ENCODE measurements at places on chromosomes 3 and 15.

DNA sequence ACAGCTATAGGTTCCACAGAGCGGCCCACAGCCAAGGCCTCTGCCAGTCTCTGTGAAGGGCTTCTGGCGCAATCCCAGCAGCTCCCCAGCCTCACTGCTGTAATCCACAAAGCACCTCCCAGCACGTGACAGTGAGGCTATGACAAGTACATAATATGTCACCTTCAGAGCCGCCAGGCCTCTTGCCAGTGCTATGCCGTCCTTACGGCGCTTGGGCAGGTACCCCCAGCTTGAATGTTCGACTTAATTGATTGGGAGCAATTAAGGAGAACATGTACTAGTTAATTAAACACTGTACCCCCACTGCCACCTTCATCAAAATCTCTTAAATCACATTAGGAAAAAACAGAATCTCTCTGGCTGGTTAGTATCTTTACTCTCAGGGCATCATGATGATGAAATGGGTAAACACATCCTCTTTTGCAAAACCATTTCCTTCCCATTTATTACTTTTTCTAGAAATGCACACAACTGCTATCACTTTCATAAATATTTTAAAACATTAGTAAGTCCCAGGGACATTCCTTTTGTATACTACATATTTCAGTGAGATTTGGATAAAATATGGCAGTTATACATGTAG lies 169.9 kb downstream of the XXYLT1 start:
- no peak for DNase-seq

DNA sequence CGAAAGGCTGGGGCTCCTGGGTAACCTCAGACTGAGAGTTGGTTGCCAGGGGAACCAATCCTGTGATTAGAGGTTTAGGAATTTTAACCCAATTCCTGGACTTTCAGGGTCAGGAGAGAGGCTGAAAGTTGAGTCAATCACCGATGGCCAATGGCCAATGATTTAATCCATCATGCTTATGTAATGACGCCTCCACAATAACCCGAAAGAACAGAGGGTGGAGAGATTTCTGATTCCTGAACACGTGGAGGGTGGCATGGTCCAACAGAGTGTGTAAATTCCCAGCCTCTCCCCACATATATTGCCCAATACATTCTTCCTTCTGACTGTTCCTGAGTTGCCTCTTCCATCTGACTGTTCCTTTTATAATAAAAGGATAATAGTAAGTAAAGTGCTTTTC lies 137.2 kb upstream of the CBLB start:
- no peak for DNase-seq

DNA sequence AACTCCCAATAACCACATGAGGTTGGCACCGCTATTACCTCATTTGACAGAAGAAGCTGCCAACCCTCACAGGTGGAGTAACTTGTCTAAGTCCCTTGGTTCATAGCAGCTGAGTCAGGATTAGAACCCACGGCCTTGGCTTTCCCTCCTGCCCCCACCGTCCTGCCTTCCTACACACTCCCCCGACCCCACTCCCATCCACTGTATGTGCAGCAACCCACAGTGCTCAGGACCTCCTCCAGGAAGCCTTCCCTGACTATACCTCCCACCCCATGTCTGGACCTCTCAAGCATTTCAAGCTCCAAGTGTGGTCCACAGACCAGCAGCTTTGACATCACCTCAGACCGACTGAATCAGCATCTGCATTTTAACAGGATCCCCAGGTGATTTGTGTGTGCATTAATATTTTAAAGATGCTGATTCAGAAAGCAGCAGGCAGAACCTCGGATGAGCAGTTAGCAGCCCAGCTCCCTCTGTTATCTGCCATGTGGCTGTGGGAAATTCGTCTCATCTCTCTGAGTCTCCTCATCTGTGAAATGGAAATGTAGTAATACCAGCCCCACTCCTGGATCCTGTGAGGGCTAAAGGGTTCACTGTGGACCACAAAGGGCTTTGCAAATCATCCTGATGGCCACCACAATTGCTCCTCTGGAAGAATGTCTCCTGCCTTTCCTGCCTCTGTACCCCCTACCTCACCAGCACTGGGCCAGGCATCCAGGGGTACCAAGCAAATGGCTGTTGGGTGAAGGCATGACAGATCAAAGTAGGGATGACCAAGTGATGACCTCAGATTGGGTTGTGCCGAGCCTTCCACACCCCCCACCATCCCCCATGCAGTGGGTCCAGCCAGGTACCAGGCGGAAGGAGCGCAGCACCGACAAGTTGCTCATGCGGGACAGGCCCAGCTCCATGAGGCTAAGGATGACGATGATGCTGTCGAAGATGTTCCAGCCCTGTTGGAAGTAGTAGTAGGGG lies 62.7 kb downstream of the SCN5A start:
- no peak for DNase-seq

DNA sequence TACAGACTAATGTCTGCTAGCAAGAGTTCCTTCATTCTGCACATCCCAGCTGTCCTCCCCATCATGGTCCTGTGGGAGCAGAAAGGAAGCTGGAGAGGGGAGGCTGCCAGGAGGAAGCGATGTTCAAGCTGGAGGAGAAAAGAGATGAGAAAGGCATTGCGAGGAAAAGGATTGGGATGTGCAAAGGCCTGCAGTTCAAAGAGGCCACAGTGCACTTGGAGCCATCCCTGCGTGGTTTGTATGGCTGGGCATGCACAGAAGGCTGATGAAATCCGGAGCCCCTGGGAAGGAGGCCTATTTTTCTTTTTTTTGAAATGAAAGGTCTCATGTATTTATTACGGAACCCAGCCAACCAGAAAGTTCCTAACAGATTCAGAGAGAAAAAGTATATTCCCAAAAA lies 22.8 kb downstream of the AMOTL2 start:
- DNase-seq: no peak

- DNase-seq: no peak
These were observed 80.6 kb downstream of the MYLK start for GRCh38 chr3:123803521-123803920.

- no peak for DNase-seq
These were observed 1447.4 kb upstream of the ALCAM start for GRCh38 chr3:103919327-103919726.

DNA sequence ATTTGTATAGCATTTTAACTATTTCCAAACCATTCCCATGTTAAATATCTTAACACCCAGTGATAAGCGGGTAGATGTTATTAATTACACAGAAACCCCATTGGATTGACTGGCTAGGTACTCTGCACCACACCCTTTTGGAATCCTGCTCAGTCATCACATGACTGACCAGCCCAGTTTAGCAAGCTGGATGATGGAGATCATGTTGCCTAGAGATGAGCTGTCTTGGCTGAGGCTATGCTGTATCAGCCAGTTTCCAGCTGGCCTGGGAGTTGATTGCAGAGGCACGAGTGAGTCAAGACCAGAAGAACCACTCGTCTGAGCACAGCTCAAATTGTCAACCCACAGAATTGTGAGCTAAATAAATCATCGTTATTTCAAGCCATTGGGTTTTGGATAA lies 124.6 kb downstream of the ZNF621 start:
- no peak for DNase-seq

DNA sequence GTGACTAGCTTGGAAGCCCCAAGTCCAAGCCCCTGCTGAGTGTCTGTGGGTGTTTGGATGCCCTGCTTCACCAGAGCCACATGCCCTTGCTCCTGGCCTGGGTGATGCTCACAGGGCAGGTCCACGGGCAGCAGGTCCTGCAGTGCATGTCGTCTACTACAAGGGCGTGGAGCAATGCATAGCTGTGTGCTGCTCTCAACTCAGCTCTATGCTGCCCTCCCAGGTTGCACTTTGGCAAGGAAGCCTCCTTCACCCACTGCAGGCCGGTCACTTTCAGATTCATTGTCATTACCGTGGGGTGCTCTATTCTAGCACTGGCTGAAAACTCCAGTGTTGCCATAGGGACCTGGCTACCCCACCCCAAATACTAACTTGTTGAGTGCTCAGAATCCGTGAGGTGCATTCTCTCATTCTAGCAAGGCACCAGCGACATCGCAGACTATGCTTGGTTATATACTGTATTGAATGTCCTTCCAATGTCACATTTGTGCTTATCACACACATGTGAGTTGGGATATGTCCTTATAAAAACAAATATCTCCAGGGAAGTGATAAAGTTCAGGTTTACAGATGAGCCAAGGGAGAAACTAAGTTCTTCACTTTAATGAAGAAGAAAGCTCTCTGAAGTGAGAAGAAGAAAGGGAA lies 51.8 kb downstream of the GRAMD1C start:
- no peak for DNase-seq

DNA sequence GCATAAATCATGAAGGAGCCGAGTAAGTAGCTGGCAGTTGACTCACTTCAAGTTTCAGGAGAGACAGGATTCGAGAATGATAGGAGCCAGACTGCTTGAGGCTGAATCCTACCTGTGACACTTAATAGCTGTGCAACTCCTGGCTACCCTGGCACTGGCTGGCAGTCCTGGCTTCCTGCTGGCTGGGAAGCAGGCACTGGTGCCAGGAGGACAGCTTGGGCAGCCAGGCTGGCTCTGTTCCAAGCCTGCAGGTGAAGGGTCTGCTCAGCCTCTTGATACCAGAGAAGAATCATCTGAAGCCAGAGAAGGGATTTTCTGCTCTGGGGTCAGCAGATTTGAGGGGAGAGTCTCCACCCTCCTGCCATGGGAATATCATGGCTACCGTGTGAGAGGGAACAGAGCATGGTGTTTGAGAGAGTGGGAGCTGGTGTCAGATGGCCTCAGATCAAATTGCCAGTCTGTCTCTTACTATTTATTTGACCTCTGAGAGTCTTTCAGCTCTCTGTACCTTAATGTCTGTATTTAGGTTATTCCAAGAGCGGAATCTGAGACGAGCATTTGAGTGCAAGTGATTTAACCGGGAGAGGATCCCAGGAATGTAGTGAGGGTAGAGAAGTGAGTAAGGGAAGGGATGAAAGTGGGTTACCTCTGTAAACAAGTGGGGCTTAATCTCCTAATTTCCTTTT lies 4.4 kb upstream of the XIRP1 start:
- DNase-seq: no peak

DNA sequence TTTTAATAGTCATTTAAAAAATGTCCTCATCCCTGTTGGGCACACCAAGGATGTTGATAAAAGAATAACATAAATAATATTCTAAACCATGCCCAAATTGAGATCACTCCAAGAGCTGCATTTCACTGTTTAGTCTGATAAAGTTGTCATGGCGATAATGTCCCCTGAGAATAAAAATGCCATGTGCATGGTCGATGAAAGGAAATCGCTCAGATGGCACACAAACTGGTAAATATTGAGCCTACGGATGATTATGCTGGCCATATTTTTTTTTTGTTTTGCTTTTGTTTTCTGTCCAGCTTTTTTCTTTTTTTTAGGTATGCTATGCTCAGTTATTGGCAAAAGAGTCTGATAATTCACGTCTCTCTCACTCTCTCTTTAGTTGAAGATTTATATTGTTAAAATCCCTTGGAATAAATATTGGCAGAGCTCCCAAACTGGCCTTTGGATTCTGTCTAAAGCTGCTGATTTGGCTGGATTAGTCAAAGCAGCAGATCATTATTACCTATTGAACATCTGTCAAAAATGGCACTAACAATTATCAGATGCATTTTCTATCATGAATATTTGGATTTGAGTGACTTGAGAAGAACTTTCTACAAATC lies 643.8 kb downstream of the SQOR start:
- DNase-seq: no peak

DNA sequence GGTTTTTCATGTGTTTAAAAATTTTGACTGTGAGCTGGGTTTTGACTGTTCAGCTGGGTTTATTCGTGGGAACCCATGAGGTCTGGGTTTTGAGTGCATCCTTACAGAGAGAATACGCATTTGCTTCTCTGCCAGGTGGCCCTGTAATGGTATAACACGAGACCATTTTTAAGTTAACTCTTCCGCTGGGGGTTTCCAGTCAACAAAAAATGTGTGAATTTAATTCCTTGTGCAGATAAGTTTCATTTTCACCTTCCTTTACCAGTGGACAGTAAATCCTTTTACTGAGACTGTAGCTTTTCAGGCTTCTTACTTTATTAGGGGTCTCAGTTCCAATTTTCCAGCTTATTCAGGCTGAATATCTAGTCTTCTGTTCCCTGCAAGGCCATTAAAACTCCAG lies 149.6 kb downstream of the OPA1 start:
- no peak for DNase-seq

DNA sequence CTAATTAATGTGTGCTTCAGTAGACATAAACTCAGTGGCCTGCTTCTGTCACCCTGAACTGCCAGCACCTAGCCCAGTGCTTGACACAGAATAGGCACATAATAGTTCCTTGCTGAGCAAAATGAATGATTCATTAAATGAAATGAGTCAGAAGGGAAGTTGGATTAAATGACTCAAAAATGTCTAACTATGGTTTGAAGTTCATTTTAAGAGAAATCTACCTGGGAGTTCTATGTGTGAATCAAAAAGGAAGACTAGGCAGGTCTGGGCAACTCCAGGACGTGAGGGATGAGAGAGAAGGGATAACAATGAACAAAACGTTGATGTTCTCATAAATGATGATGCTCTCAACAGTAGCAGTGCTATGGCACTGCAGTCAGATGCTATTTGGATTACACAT lies 175.0 kb downstream of the CFAP20DC start:
- DNase-seq: no peak

GRCh38 chr15:101162701-101163483 lies 89.0 kb downstream of the CHSY1 start:
- DNase-seq: no peak

GRCh38 chr15:33154351-33155166 lies 40.0 kb downstream of the FMN1 start:
- DNase-seq: no peak

DNA sequence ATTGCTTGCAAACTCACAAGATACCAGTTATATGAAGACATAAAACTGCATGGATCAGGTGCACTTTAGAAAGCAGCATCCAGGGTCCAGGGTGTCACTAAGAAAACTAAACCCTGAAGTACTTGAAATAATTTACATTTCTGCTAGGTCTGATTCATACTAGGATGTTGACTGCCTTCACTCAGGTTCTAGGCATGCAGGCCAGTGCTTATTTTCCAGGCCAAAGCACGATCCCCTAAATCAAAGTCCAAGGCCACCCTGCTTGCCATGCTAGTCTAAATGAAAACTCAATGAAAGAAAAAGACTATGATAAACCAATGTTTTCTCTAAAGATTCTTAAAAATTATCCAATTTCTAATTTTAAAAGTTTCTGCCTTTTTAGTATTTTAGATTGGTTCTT lies 49.4 kb downstream of the GREM1 start:
- DNase-seq: no peak

DNA sequence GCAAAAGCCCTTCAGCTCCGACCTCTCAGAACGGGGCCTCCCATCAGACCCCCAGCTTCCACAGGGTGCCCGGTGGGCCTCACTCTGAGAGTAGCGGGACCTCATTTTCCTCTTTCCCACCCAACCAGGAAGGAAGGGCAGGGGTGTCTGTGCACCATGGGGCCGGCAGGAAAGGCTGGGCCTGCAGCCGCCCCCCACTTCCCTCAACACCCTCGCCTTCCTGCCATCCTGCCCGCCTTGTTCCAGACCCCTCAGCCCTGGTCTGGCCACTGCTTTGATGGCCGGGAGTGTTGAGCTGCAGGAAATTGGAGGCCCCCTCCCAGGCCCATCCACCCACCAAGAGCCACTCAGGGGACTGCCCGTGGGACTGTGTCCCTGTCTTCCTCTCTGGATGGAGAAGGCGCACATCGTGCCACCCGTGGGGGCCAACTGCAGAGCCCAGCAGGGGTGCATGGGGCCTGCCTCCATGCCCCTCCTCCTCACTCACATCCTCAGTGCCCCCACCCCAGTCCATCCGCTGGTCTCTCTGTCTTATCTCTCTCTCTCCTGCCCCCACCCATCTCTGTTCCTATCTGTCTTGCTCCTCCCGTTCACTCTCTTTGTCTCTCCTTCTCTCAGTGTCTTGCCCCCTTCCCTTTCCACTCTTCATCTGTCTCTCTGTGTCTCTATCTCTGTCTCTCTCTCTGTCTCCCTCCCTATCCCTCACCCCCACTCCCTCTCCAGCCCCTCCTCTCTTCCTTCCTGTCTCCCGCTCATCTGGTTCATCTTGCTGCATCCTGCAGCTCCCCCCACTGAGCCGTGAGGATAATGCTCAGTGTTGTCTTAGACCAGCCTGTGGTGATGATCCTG lies 1.8 kb upstream of the PLXND1 start:
- no peak for DNase-seq

Measured in activated naive CD4-positive, alpha-beta T cell treated with anti-CD3 and anti-CD28 coated beads, Interleukin-2, amount 50 U/mL, for 72 hours (primary cell).